Fibroblast of the conjunctiva (primary cell): ENCODE measurements at places on chromosomes 5 and 9.

DNA sequence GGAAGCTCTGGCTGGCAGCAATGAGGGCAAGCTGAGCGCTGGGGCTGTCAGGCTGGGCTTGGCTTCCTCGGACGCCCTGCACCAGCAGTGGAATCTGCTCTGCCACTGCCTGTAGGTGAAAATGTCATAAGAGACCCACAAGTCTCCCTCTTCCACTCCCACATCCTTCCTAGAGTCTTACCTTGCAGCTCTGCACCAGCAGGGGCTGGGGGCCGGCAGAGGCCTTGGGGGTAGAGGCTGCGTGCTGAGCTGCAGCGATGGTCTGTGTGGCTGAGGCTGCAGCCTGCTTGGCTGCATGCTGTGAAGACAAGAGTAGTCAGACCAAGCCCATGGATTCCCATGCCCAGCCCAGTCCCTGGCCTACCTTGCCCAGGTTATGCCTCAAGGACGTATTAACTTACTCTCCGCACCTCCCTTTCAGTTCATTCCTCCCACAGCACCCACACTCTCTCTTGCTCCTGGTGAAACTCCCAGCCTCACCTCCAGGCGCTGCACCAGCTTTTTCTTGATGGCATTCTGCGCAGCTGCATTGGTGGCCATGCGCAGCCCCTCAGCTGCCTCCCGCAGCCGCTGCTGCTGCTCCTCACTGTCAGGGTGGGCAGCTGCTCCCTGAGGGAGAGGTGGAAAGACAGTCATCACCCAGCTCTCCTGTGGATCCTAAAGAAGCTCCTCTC, 17.3 kb downstream of the TLN1 start:
- no peak for DNase-seq

DNA sequence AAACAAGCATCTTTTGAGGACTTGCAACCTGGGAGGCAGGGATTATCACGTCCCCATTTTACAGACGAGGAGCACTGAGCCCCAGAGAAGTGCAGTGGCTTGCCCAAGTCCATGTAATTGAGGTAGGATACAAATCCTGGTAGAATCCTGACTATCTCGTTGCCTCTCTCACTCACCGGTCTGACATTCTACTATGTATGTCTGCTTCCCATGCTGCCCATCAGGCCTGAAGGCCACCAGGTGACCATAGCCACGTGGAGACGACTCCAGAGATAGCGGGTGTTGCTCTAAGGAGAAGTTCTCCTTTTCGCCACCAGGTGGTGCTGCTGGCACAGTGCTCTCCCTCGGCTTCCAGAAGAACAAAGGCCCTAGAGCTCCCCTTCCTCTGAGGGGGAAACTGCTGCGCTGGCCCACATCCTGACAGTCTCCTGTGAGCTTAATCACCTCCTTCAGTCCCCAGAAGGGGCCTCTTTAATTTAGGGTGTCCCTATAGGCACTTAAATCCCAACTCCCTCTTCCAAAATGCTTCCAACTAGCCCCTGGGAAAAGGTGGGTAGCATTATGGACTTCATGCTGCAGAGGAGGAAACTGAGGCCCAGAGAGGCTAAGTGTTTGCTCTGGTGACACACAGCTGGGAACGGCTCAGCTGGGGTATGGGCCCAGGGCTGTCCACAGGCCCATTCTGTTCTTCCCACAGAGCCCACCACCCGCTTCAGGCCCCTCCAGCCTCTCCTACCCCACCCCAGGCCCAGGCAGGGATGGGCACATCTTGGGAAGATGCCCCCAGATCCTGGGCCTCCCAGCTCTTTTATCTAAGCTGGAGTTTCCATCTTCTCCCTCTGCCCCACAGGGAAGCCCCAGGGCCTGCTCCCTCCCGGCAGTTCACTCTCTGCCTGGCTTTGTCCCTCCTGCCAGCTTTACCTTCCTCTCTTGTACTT, 6.4 kb downstream of the SLC34A1 start:
- peak; percentile 65 for DNase-seq

DNA sequence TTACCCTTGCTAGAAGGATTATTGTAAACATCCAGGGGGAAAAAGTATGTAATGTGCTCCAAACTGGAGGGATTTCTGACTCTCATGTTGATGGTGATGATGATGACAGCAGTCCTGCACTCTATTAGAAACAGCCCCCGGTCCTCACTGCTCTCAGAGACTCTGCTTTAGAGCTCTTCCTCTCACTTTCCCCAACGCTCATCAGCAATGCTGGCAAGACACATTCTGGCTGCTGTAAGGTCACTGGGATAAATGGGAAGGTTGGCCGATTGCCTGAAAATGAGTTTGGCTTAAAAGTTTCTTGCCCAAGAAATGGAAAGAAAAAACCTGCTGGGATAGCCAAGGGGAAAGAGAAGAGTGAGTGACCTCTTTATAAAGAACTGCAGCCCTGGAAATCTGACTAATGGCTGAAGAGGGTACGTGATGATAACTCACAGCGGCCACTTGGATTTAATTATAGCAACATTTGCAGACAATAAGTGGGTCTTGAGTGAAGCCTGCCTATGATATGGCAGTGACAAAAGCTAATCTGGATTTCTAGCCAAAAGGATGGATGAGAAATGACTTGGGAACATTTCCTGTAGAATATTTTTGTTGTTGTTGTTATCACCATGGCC, 235.8 kb downstream of the TMEM38B start:
- no peak for DNase-seq

DNA sequence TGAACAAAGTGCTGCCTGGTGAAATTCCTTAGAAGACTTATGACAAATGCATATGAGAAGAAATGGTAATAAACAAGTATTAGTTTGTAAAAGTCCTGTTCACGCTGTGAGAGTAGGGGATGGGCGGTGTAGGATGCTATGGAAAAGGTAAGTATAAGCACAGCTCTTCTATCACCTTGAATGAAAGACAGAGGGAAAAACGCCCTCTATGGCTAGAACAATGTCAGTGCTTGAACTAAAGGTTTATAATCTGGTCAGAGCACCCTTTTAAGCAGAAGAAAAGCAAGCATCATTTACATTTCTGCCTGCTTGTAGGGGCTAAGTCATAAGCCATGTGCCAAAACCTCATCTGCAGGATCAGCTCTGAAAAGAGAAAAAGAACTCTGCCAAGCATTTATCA, 115.2 kb downstream of the LHFPL2 start:
- DNase-seq: no peak

DNA sequence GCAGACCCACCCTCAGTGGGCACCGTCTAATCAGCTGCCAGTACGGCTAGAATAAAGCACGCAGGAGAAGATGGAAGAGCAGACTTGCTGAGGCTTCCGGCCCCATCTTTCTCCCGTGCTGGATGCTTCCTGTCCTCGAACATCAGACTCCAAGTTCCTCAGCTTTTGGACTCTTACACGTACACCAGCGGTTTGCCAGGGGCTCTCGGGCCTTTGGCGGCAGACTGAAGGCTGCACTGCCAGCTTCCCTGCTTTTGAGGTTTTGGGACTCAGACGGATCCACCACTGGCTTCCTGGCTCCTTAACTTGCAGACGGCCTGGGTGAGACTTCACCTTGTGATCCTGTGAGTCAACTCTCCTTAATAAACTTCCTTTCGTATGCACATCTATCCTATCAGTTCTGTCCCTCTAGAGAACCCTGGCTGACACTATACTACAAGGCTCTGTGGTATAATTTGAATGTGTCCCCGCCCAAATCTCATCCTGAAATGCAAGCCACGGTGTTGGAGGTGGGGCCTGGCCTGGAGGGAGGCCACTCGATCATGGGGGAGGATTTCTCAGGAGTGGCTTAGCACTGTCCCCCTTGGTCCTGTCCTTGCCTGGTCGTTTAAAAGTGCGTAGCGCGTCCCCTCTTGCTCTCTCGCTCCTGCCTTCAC, 31.1 kb upstream of the NRARP start:
- no peak for DNase-seq

DNA sequence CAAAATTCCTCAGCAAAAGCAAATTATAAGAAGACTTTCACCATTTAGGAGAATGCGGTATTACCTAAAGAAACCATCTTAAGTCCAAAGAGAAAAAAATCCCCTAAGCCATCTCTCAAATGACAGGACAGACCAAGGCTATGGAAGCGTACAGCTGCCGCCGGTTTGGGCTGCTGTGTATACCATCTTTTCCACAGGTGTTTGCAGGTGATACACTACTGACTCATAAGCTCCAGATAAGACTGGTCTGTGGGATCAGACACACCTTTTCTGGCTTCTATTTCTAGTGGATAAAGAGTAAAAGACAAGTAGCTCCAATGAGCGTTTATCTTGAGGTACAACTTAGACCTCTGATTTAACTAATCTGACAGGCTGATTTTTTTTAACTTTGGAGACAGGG, 7.7 kb downstream of the CDKN2AIPNL start:
- no peak for DNase-seq

DNA sequence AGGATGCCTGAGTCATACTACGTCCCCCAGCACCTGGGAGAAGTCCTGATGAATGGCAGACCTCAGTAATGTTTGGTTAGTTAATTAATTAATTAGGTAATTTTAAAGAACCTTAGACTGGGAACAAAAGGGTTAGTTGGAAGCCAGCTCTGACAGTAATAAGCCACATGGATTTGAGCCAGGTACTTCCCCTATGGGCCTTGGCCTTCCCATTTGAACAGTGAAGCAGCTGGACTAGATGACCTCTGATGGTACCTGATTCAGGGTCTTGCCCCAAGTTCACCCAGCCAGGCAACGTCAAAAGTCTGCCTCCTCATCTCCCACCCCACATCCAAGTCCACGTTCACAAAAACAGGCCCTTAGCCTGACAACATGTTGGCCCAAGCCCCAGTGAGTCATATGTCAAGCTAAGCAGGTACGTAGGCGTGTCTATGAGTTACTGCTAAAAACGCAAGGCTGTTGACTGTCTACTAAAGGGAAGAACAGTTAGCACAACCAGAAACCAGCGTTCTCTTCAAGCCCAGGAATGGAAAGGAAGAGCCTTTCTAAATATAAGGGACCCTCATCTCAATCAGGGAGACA, 303.2 kb downstream of the ACTL7B start:
- no peak for DNase-seq

GRCh38 chr5:156722358-156722757, 127.7 kb upstream of the PPP1R2B start:
- DNase-seq: no peak

DNA sequence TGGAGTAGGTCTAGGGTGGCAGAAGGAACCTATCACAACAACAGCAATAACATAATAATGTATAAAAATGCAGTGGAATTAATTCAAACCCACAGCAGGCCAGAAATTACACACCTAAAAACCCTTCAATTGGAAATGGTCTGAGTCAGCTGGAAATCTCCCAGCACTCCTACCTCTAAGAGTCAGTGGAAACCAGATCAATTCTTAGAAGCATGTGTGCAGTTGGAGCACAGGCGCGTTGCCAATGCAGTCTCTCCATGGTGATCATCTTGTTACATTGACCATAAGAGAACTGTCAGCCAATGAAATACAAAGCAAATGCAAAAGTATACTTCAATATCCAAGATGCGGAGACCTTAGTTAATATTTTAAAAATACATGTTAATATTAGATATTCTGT, 15.1 kb upstream of the CSNK1G3 start:
- DNase-seq: peak; percentile 49

DNA sequence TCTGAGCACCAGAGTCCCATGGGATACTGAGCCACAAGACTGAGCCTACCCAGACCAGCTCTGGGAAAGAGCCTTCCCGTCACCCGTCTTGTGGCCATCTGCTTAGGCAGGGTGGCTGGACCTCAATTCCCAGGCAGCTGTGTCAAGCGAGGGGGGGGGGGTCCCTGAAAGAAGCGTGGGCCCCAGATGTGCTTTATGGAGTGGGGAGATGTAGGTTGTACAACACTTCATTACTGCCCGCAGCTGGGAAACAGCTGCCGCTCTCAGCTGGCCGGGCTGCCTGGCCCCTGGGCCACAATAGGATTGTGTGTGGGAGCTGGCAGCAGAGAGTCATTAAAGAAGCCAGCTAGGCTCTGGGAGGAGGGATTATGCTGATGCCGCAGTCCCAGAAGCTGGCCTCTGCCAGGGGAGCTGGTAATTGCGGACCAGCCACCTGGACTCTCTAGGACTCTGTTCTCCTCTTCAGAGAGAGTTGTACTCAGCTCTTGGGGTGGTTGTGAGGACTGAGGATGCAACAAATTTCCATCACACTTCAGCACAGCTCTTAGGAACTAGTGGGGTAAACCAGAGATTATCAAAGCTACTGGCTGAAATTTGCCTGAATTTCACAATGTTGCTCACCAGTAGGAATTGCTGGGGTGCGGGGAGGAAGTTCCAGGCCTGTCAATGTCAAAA, 145.4 kb downstream of the GADD45G start:
- DNase-seq: no peak

DNA sequence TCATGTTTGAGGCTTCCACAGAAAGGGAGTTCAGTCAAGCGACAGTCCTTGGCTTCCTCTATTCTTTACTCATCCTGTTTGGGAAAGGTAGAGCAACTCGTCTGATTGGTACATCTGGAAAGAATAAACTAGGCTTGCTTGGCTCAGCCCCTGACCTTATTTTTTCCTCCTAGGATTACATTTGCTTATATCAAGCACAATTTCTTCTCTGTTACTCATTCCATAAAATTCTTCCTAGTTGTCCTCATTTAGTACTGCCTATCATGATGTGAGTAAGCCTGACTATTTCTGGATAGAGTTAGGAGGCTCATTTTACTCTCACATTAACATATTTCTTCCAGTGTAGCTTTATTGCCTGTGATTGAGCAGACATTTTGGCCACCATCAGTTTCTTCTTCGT, 10.9 kb upstream of the CARNMT1 start:
- peak; percentile 78 for DNase-seq

- DNase-seq: no peak
Observed at GRCh38 chr5:80960531-80961375, 590 bp downstream of the RASGRF2 start.

DNA sequence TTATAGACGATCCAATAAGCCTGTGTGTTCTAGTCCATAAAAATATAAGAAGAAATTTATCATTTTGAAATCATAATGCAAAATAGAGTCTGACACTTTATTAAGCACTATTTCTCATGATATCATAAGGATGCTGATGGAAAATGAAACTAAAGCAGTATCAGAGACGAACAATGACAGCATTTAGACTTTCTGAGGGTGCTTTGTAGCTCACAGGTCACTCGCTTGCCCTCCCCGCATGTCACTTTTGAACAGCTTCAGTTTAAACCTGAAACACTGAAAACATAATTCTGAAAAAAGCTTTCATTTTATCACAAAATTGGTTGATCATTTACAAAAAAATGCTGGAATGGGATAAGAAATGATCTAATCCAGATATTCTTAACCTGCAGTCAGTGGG, 247.1 kb downstream of the EBF1 start:
- DNase-seq: no peak

DNA sequence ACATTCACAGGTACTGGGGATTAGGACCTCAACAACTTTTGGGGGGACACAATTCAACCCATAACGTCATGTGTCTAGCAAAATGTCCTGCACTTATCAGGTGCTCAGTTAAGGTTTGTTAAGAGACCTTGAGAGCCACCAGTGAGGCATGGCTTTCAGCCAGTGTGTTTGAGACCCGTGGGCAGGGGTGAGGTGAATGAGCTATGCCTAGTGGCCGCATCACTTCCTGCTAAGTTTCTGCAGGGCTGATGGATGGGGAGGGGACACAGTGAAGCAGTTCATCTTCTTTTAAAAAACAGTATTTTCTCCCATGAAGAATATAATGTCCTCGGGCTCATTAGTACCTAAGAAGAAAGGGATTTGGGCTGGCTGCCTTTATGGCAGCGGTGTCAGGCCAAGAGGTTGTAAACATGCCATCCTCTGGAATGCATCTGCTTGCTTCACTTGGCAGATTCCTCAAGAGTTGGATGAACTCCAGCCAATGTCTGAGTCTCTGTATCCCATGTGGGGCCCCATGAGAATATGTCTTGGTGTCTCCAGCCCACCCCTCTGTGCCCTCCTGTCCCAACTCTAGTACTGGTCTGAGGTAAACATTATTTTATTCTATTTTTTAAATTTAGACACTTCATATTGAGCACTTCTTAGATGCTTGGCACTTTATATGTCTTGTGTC, 282.2 kb downstream of the CWC27 start:
- DNase-seq: no peak

- DNase-seq: no peak
Observed at GRCh38 chr9:87842878-87843585, 39.6 kb upstream of the SPATA31E1 start.
